ENCODE measurements at places on chromosomes 2 and 18.

DNA sequence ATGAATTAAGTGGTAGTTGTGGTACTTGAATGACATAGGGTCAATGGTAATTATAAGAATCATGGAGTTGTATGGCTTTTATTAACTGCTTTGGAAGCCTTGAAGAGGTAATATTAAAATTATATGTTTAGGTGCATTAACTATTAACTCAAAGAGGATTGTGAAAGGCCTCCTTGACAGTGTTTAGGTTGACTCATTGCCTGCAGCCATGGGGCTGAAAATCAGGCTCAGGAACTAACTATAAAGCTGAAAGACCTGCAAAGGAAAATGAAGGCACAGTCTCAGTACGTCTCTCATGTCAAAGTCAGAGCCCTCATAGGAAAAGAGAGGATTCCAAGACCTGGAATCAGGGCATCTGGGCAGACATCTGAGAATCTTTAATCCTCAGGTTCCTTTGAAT is 31.0 kb downstream of the CACNB4 start:
- DNase-seq = no peak

DNA sequence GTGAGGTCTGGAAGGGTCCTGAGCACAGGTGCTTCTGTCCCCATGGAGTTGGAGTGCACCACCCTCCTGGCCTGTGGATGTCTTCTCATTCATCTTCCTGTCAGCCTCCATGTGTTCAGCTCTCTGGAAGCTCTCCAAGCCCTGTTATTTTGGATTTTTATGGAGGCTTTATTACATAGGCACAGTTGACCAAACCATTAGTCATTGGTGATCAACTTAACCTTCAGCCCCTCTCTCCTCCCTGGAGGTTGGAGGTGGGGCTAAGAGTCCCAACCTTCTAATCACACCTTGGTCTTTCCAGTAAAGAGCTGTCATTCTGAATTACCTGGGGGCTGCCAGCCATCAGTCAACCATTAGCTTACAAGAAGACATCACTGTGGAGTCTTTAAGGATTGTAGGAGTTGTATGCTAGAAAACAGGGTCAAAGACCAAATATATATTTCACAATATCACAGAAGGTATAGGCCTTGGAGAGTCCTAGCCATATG is 7.5 kb upstream of the MCFD2 start:
- DNase-seq = no peak

GRCh38 chr2:20595439-20596192 is 55.3 kb downstream of the HS1BP3 start:
- peak; percentile 60 for DNase-seq

- peak; percentile 10 for DNase-seq
Observed at GRCh38 chr2:5290900-5291546, 401.2 kb upstream of the SOX11 start.

- no peak for DNase-seq
Observed at GRCh38 chr2:185417111-185417510, 321.5 kb upstream of the FSIP2 start.

GRCh38 chr2:162929571-162929970 is 91.0 kb upstream of the KCNH7 start:
- peak; percentile 35 for DNase-seq

Measured in fibroblast of skin of back (primary cell).